ENCODE measurements at places on chromosomes 11 and 22.

GRCh38 chr22:22770280-22770871 lies 117.2 kb upstream of the IGLL5 start:
- DNase-seq: peak; percentile 33

DNA sequence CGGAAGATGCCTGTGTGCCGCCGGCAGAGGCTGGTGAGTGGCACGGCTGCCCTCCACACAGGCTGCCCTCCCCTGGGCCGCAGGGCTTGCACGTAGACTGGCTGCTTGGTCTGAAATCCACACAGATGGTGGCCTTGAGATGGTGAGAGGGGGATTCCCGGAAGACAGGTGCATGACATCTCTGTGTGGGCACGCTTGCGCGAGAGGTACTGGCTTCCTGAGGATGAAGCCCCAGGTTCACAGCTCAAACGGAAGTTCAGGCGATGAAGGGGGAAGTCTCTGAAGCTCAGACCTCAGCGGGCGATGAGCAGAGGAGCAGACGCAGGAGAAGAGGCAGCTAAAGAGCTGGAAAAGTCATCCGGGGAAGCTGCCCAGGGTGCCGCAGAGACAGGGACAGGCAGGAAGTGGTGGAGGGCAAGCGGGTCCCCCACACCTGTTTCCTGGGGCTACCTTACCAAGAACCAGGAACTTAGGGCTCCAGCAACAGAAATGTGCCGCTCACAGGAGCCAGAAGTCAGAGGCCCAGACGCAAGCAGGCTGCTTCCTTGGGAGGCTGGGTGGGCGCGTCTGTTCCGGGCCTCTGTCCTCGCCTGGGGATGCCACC lies 7.2 kb downstream of the CRELD2 start:
- no peak for DNase-seq

DNA sequence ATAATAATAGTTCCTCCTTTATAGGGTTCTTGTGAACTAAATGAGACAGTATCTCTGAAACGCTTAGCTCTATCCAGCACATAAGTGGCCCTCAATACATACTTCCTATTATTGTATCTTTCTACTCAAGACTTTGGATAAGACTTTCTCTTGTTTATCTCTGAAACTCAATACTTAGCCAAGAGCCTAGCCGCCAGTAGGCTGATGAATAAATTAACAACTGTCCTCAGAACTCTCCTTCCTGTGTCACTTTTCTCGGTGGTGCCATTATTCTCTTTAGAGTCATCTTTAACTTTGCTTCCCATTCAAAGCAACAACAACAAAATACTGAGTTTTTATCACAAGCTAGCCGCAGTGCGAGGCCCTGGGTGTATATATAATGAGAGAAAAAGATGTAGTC lies 86.9 kb downstream of the FAM83F start:
- no peak for DNase-seq

DNA sequence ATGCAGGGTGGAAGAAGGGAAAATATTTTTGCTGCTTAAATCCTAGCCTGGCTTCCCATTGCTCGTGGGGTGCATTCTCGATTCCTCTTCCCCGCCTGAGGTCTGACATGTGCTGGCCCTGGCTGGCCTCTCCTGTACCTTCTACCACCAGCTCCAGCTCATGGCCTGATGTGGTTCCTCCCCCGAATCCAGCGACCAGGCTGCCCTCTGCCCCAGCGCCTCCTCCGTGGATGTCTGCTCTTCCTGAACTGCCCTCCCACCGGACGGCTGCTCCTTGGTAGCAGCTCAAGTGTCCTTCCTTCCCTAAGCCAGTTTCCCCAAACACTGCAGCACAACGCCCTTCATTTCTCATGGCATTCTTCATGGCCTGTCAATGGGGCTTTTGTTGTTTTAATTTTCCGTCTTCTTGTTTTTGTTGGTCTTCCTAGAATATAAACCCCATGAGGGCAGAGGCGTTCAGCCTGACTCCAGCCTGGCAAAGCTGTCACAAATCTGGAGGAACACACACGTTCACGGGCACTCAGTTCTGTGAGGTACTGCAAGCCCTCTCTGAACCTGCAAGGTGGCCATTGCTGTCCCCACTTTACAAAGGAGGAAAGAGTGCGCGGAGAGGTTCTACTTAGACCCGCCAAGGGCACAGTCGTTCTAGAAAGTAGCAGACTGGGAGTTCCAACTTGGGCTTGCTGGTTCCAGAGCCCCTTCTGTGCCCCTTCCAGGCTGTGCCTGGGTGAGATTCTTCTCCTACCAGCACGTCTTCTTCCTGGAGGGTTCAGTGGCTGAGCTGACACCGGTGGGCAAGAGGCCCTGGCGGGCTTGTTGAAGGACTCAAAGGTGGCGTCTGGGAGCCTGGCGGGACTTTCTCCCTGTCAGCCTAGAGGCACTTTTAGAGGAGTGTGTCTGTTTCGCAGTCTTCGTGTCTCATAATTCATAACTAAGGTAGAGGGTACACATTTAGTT lies 953 bp upstream of the LRP5 start:
- no peak for DNase-seq

DNA sequence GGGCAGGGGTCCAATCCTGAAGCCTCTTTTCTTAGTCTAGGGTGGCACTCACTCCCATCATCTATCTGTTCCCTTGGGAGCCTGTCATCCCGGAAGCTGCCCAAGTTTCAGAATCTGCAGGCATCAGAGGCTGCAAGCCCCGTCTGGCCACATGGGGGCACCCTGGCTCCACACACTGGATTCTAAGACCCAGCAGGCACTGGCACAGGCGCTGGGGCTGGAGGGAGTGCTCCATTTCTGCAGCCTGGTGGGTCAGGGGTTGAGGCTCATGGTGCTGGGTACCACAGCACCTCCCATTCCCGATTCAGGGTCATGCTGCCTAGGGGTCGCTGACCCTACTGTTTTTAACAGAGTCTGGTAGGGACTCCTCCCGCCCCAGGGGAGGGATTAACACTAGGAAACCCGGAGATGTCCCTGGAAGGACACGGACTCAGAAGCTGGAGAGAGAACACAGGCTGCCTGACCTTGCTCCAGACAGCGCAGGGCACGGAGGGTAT lies 243.9 kb upstream of the SYN3 start:
- peak; percentile 85 for DNase-seq

- no peak for DNase-seq
Observed at GRCh38 chr22:47446331-47446730, 683.9 kb downstream of the TBC1D22A start.

DNA sequence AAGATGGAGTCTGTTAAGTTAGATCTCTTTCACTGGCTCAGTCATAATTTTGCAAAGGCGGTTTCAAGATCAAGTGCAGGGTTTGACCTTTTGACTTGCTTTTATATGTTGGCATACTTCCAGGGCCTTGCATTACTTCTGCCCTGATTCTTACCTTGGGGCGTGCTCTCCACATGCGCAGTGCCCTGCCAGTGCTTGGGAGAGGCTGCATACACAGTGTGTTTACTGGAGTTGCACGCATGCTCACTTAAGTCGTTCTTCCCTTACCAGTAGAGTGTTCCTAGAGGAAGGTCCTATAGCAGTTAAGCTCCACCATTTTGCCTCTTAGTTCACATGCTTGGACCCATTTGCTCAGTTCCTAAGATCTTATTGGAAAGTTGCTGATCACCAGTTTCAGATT lies 21.0 kb upstream of the TMEM123 start:
- peak; percentile 17 for DNase-seq

DNA sequence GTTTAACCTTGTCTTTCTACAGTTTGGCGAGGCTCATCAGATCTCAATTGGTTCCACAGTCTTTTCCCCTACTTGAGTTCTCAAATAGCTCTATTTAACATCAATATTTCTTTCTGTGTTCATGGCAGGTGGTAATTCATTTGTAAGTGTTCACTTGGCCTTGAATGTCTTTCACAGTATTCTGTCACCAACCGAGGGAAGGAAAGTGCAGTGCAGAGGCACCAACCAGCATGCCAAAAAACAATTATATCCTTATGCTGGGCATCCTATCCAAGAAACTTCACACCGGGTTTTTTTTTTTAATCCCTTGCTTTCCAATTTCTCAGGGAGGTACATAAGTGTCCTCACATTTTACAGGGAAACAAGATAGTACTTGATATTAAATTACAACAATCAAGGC lies 55.0 kb upstream of the ZC3H12C start:
- no peak for DNase-seq

DNA sequence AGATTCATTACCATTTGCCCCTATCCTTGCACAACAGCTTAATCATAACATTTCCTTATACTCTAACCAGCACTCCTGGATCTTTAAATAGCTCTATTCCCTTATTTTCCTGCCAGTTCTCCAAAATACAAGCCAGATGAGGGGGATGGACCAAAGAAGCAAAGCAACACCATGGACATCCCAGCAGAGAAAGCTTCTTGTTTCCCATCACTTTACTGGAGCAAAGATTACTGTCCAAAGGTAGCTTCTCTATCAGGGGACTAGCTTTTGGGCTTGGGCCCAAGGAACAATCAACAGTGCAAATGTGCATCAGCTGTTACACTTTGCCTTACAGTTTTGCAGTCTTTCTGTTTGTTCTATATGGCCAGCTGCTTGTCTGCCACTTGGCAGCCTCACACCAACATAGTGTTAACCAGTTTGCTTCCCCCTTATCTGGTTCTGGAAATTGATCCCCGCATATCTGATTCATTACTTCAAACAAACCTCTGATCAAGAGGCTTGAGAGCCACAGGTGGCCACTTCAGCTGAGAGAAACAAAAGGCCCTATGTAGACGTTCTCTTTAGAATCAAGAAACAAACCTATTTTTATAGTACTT lies 814.3 kb downstream of the METTL15 start:
- no peak for DNase-seq

DNA sequence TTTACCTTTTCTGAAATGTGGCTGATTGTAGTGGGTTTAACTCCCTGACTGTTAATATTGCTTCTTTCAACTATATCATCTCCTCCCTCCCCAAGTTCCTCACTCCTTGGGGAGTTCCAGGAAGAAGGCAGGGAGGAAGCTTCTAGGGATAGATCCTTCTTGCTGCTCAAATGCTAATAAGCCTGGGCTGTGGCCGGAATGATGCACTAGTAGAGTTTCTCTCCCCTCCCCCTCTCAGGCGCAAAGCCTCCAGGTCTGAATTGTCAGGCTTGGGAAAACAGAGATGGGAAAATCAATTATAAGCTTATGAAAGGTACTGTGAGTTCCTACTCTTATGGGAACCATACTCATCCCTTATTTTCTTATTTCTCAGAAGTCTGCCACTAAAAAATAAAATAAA lies 30.8 kb downstream of the FEZ1 start:
- no peak for DNase-seq

DNA sequence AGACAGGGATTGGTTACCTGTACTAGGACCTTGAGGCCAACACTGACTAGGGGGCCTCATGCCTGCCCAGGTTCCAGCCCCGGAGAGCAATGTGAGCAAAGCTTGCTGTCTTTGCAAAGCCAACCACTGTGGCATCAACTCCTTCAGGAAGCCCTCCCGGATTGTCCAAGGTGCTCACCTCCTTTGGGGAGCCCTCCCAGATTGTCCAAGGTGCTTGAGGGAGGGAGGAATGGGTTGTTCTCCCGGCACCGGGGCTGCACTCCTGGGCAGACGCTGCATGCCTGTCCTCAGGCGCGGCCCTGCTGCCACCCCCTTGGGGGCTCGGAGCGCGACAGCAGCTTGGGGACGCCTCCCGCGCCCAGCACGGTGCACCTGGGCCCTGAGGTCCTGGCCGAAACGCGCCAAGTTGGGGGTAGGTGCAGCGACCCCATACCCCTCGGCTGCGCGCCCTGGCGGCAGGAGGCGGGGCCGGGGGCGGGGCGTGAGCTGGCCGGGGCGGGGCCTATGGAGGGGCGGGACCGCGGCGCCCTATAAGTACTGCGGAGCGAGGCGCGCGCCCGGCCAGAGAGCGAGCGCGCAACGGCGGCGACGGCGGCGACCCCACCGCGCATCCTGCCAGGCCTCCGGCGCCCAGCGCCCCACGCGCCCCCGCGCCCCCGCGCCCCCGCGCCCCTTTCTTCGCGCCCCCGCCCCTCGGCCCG lies at the start of gene CD81:
Gene CD81 (plus strand): TSS at position 560 of the 701 bp plus-strand sequence. CDS start 240 bp downstream, outside the sequence.
- DNase-seq: peak; percentile 68

DNA sequence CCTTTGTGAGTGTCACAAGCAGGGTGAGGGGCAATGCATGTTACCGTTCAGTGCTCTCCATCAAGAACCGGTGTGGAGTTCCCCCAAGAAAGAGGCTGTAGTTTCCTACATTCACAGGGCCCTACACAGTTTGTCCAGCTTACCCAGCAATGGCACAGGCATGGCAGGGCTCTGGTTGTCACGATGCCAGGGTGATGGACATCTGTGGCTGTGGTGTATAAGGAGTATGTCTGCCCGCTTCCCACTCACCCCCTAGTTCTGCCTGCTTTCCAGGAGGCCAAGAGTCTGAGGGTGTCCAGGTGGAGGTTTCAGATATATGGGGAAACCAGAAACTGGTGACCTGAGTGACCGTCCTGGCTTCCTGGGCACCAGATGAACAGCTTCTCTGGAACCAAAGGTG lies 116.1 kb downstream of the PKNOX2 start:
- no peak for DNase-seq

- DNase-seq: no peak
Observed at GRCh38 chr11:112652786-112653390, 308.3 kb upstream of the NCAM1 start.

DNA sequence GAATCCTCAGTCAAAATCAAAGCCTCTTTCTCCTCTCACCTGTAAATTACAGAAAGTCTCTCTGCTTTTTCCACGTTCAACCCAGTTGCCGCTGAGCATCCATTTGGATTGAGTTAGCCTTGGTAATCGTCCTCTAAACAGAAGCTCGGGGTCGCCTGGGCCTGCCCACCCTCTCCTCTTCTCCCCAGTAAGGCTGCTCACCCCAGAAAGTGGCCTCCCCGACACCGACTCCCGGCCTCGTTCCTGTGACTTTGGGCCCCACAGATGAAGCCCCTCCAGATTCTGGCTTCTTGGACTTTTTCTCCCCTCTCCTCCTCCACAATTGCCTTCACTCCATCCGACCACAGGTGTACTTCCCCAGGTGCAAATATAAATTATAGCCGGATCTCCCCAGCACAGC lies 1500.0 kb downstream of the BRD1 start:
- no peak for DNase-seq

- no peak for DNase-seq
Observed at GRCh38 chr22:22886546-22886945, 1.1 kb upstream of the IGLL5 start.

DNA sequence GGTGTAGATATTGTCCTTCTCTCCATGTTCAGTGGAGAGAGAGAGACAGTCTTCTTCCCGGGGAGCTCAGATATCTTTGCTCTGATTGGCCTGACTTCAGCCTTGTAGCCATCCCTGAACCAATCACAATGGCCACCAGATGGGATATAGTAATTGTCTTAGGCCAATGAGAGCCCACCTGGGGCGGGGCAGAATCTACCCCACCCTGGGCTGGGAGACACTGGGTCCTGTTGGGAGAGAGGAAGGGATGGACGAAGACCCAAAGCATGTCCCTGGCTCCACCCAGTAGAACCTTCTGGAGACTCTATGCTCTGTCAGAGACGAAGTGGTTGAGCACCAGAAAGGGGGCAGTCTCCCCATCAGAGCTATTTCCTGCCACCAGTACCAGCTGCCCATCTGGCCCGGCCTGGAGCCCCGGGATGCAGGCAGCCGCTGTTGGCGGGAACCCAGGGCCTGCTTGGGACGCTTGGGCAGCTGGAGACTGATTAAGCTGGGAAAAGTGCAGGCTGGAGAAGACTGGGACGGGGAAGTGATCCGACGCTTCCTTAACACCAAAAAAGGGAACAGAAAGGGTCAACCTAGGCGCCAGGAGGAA lies 31.6 kb upstream of the CBX7 start:
- no peak for DNase-seq

Data from retina (tissue), 1 donor.